ENCODE measurements at places on chromosomes 4 and X.
A peak's percentile ranks its signal among the peaks of the same experiment; 100 is the strongest.

DNA sequence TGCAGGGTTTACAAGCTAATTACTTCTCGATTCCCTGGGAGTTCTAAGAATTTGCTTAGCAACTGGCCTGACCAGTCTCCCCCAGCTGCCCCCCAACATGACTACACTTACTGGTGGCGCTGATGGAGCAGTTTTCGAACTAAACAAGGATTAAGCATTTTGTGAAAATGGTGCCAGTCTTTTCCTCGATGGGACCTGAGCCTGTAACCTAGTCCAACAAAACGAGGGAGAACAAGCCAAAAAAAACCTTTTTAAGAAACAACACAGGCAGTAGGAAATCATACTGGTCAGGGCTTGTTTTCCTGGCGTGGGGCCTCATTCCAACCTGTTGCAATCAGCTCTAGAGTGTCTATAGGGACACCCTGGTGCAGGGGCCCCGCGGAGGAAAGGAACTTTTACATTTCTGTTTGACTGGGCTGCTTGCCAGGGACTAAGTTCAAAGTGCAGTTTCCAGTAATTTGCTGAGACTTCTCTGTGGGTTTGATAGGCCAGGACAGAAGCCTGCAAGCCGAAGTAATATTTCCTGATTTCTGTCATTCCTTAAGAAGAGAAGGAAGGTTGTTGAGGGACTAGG lies 158.7 kb downstream of the SPRY1 start:
- DNase-seq, result peak; percentile 91

DNA sequence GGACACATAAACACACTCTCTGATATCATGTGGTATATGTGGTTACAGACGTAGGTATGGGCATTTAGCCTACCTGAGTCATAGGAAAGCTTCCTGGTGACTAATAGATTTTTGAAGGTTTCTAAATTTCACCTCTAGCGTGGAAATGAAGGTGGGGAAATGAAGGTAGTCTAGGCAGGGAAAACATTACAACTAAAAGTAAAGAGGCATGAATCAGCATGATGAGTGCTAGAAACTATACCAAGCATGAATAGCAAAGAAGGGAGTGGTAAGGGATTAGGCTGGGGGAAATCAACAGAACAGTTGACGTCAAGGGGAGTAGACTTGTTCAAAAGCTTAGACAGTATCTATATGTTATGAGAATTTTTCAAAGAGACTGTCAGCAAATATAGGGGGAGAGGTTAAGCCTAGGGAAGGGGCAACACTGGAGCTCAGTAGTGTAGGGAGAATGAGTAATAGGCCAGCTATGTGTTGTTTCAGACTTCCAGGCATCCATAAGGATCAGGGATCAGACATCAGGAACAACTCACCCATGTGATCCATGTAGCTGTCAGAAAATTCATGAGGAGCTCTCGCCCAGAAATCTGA lies 279.3 kb upstream of the DIPK2B start:
- peak; percentile 96 for DNase-seq

DNA sequence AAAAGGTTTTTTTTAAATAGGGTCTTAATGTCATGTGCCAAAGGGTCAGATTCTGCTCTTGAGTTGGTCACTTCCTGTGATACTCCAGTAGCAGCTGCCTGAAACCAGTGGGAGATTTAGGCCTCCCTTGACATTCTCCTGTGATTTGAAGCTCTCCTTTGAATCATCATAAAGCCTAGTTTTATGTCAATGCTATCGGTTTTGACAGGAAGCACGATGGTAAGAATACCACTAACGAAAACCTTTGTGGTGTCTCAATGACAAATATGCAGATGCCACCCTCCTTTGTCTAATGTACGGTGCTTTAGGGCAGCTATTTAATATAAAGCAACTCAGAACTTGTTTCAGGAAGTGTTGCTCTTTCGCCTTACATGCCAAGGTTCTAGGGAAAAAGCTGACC lies 44.2 kb downstream of the CCNI start:
- no peak for DNase-seq

DNA sequence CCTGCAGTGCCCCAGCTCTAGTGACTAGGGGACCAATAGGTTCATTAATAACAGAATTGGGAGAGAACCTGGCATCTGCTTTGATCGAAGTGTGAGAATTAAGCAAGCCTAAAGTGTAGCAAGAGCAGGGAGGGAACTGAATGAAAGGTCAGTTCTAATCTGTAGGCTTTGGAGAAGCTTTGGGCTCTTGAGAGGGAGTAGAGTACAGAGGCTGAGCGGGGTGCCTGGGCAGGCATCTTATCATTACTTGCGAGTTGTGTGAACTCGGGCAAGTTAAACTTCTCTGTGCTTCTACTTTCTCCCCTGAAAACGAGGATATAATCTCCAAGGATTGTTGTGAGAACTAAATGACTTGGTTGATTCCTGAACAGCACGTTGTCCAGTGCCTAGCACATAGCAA lies 906 bp upstream of the PARM1 start:
- DNase-seq, result no peak

DNA sequence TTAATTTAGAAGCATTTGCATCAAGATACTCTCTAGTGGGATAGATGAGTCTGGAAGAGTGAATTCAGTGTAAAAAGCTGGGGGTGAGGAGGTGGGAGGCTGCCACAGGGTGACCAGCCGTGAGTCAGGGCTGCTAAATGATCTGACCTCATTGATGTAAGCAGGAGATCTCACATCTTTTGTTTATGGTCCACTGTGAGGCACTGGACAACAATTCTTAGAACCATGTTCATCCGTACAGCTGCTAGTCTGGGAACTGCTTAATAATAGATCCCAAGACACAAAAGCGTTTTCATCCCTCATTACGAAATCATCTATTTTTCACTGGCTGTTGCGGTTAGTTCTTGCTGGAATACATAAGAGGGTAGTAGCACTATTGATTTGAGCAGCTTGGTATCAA lies 14.1 kb downstream of the KLF3 start:
- DNase-seq, result peak; percentile 63

DNA sequence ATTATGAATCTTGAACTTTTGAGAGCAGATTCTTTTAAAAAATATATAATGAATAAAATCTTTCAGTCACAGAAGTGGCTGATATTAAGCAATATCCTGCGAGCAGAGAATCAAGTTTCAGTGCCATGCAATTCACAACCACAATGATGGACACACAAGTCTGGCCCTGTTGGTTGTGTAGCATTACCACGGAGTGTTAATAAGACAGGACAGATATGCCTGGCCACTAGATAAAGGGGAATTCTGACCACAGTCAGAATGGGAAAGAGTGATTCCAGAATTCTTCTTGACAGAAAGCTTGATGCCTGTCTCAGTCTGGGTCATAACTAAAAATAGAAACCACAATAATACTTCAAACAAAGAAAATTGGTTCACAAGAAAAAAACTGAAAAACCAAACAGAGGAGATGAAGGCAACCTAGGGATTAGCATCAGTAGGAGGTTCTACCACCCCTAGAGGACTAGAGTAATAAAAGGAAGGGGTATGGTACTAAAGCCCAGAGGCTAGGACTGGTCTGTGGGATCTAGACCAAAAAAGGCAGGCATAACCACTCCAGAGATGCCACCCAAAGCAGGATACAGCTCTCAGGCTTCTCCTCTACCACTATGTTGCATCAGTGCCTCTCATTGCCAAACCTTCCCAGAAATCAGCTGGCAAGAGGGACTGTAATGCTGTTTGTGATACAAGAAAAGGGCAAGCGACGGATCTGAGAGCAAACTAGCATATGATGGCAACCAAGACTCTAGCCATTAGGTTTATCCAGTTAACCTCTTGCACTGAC lies 59.0 kb downstream of the RNF150 start:
- DNase-seq, result peak; percentile 27

DNA sequence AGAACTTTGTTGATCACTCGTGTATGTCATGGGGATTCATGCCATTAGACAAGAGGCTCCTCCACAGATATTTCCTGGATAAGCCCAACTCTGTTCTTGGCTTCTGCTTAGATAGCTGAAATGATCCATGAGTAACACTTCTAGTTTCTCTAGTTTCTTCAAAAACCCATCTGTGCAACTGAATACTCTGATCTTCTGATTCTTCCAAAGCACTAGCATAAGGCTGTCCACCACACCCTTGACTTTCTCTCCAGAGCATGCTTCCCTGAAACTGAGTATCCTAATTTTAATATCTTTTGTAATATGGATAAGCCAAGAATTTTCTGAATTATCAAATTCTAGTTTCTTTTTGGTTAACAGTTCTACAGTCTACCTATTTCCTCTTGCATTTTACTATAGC lies 118.6 kb upstream of the TAPT1 start:
- no peak for DNase-seq

DNA sequence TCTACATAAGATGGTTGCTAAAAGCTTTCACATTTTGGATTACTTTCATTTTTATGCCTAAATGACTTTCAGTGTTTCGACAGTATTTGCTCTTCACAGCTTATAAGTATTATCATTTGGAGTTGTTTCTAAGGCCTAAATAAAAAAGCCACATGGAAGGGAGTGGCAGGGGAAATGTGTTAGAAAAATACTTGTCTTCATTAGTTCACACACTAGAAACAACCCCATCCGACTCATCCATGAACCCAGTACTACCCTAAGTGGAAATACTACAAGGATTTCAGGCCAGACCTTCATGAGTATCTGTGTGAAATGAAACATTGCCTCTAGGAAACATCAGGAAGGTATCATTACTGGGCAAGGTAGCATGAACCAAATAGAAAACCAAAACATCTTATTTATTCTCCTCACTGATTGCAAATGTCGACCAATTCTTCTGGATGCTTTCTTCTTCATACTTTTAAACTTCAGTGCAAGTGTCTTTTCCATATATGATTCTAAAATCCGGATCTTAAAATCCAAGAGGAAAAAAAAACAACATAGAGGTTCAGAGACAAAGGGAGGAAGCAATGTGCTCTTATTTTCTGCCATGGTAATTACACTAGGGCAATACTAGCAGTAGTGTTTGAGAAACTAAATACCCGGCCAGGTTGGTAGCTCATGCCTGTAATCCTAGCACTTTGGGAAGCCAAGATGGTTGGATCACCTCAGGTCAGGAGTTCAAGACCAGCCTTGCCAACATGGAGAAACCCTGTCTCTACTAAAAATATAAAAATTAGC lies 349.4 kb downstream of the ARHGAP24 start:
- no peak for DNase-seq

DNA sequence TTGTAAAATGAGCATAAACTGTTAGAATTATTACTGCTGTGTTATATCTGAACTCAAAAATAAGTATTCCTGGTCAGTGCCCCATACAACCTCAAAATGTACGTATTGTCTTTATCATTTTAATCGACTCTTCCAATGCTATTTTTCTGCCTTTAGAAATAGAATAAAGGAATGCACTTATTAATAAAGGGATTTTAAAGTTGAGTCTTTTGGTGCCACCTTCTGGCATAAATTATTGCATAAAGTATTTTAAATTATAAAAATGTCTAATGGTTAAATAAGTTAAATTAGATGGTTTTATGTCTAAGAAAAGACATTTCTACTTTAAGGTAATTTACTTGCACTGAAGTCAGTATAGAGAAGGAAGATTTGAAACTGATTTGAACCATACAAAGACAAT lies 424.0 kb upstream of the NDST4 start:
- DNase-seq, result peak; percentile 20

DNA sequence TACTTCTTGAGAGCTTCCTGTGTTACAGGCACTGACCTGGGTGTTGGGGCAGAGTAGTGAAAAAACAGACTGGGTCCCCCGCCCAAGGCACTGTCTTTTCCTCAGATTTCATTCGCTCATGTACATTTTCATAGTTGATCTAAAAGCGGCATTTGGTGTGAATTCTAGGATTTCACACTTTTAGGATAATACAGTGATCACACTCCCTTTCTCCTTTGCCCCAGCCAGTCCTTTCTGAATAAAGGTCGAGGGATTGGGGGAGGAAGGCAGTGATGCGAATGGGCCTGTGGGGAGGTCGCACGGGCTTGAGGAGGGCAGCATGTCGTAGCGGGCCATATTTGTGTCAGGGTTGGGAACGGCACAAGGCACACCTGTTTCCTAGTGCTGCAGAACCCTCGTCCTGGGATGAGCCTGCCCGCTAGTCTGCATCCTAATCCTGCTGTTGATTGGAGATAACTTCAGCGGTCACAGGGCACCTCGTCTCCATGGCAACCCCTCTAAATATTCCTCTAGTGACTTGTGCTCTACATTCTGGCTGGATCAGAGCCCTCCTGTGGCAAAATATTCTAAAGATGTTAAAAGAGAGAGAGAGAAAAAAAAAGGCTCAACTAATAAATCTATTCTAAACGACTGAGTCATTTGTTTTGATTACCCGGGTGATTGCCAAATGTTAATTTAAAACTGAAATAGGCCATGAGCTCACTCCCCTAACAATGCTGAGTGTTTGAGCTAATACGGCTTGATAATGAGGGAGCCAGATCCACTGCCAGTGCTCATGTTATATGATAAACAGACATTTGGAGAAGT lies 21.8 kb downstream of the FHL1 start:
- DNase-seq, result peak; percentile 96

DNA sequence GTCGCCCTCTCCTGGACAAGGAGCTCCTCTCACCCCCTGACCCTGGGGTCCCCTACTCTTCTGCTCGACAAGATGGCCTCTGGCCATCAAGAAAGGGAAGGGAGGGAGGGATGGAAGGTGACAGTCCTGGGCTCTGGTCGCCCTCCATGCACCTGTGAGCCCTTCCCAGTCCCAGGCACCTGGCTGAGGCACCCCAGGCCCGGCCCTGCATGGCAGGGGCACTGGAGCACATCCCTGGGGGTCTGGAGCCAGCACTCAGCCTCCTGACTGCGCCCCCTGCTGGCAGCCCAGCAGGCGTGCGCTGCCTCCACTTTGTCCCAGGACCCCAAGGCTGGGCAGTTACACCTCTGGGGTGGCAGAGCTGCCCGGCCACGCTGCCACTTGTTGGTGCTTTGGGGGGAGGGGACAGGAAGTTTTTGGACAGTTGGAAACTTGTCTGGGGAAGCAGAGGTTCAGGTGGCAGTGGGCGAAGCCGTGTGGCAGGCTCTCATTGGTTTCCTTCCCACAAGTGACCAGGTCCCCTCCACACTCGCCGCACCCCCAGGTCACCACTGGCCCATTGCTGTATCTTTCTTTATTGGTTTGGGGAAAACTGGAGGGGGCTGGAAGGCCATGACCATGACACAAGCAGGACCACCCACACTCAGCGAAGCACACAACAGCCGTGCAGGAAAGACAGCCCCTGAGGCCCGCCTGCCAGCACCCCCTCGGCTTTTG lies 4.3 kb downstream of the PNCK start:
- DNase-seq, result no peak

GRCh38 chrX:120262859-120263708 lies 12.5 kb downstream of the ZBTB33 start:
- DNase-seq, result no peak

DNA sequence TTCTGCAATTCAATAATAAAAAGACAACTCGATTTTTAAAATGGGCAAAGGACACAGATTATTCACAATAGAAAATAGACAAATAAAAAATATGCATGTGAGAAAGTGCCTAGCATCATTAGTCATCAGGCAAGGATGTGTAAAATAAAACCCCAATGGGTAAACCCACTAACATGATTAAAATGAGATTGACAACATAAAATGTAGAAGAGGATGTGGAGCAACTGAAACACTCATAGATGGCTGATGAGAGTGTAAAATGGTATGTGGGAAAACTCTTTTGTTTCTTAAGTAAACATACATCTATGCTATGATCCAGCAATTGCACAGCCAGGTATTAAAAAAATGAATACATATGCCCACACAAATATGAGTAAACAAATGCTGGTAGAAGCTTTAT lies 177.6 kb downstream of the IQCM start:
- DNase-seq, result peak; percentile 35

- DNase-seq, result no peak
Observed at GRCh38 chrX:24099394-24099793, 44.6 kb downstream of the EIF2S3 start.

- DNase-seq, result peak; percentile 51
Observed at GRCh38 chr4:39085891-39086290, 23.9 kb downstream of the KLHL5 start.
